D721Med (cell line): ENCODE measurements at places on chromosomes 5 and 9.

GRCh38 chr5:133933670-133934295, 34.6 kb downstream of the C5orf15 start:
- no peak for DNase-seq

DNA sequence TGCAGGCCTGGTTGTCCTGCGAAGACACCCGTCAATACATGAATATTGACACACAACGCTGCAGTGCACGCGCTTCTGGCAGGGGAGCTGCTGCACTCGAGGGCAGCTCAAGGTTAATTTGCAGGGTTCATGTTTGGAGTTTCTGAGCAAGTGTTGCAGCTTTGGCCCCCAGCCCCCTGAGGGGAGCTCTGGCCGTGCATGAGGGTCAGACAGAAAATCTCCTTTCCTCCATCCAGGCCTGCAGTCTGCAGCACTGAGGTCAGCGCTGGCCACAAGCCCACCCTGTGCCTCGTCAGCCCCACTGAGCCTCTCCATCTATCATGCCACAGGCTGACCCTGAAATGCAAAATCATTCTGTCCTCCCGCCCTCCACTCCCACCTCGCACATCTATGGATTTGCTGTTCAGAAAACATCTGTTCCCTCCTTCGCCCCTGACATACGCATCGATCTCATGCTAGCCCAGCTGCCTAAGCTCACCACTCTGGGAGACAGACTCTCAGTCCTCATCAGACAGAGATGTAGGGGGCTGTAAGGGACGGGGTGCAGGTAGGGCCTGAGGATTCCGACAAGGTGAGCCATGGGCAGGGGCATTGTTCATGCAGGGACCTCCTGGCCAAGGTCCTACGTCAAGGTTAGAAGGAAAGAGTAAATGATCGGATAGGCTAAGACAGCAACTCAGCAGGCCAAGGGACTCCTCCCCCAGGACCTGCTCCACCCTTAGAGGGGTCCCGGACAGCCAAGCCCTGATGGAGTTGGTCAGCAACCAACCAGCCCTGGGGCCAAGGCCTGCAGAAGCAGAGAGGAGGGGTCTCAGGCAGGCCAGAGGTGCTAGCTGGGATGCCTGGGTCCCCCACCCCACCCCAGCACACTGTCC, 125.1 kb downstream of the KCNIP1 start:
- no peak for DNase-seq

- DNase-seq = no peak
Measured at GRCh38 chr9:96494215-96494800, 44.3 kb downstream of the HABP4 start.

GRCh38 chr9:16112116-16112515, 559.3 kb downstream of the CCDC171 start:
- no peak for DNase-seq

GRCh38 chr9:77014597-77015263, 4.7 kb upstream of the FOXB2 start:
- DNase-seq = no peak

DNA sequence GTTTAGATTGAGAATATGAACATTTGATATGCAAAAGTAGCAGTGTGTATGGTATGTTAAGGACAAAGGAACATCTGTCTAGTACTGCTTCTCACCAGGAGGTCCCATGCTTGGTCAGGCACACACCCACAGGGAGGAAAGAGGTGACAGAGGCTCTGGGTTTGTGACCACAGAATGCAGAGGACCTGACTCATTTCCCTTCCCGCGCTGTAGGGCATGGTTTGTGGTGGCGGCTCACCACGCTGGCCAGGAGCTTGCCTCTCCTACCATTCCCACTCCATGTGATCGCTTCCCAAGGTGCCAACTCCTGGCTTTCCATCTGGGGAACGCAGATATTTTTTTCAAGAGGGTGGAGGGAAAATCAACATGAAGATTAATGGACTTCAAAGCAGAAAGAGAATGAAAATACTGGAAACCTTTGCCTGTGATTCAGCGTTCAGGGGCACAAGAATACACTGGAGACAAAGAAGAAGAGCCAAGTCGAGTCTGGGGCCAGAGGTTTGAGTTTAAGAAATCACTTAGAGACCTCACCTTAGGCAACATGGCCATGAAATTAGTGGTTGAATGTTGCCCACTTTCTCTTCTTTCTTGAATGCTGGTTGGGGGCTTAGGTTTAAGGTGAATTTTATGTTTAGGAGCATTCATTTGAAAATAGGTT, 477.8 kb downstream of the CCDC171 start:
- DNase-seq = no peak

- DNase-seq = no peak
Measured at GRCh38 chr9:79735023-79735779, 163.4 kb downstream of the TLE4 start.

- no peak for DNase-seq
Measured at GRCh38 chr5:73816656-73817420, 190.8 kb downstream of the ARHGEF28 start.

GRCh38 chr9:93871286-93871685, 83.9 kb downstream of the BARX1 start:
- no peak for DNase-seq

DNA sequence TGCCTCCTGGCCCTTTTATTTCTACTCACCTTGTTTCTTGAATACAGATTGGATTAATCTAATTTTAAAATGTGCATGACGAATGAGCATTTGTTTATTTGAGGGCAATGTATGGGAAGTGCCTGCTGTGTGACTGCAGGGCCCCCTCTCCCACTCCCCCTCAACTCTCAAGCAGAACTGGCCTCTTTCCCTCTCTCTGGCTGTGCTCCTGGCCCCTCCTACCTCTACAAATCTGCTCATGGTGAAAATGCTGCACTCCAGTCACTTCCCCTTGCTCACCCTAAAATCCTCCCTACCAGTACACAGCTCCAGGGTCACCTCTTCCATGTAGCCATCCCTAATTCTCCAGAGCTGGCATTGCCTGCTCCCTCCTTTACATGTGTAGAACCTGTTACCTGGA, 17.2 kb upstream of the NDST1 start:
- DNase-seq = no peak

DNA sequence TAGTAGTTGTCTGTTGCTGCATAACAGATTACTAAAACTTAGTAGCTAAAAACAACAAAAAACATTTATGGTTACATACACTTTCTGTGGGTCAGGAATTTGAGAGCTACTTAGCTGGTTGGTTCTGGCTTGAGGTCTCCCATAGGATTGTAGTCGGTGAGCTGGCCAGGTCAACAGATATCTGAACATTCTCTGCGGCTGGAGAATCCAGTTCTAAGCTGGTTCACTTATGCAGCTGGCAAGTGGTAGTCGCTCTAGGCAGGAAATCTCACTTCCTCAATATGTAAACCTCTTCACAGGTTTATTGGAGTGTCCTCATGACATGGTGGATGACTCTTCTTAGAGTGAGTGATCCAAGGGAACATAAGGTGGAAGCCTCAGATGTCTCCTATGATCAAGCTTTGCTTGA, 65.7 kb upstream of the TNFAIP8 start:
- no peak for DNase-seq

DNA sequence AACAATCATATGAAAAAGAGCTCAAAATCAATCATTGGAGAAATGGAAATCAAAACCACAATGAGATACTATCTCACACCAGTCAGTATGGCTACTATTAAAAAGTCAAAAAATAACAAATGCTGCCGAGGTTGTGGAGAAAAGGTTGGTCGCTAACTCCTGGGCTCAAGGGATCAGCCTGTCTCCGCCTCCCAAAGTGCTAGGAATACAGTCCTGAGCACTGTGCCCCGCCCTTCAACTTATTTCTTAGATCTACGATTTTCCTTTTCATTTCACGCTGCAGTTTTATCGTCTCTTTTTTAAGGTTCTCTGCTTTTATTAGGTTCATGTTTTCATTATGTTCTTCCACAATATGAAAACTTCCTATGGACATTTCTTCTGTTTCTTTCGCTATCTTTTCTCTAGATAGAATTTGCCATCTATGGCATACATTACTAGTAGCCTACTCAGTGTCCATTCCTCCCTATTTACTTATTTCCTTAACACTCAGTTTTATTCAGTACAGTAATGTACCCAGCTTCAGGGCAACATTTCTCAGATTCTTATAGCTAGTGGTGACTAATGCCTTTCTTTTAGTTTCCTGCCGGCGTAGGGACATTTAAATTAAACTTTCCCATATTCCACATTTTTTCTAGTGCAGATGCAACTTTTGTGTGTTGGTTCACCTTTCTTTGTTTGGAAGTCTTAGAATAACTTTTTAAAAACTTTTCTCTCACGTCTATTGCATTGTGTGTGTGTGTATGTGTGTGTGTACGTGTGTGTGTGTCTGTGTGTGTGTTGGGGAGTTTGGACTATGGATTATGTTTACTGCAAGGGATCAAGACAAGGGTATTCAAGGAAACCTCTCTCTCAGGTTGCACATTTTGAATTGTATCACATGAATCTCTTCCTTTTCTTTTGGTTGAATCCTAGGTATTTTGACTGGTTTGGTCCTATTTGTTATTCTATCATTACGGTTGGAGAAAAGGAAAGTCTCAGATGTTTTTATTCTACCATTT, 21.6 kb upstream of the FBN2 start:
- DNase-seq = no peak
